ENCODE measurements at places on chromosomes 7 and 10.
A peak's percentile ranks its signal among the peaks of the same experiment; 100 is the strongest.

DNA sequence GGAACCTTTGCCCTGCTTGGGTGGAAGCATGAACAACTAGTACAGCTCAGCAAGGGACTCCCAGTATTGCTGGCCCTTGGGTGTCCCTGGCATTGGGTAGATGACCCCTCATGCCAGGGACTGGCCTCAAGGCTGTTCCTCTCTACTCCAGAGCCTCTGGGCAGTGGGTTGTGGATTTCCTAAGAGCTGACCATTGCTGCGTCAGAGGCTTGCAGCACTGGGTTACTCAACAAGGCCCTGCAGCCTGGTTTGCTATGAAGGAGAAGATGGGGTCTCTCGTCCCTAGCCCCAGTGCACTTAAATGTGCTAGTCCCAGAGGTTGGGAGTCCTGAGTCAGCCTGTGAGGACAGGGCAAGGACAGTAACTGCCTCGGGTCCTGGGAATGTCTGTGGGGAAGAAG lies 2.5 kb downstream of the VSIR start:
- DNase-seq, result no peak

GRCh38 chr10:106793617-106794016 lies 370.9 kb downstream of the SORCS1 start:
- no peak for DNase-seq

- DNase-seq, result peak; percentile 46
Measured at GRCh38 chr10:96188421-96188820, 58.3 kb downstream of the ZNF518A start.

DNA sequence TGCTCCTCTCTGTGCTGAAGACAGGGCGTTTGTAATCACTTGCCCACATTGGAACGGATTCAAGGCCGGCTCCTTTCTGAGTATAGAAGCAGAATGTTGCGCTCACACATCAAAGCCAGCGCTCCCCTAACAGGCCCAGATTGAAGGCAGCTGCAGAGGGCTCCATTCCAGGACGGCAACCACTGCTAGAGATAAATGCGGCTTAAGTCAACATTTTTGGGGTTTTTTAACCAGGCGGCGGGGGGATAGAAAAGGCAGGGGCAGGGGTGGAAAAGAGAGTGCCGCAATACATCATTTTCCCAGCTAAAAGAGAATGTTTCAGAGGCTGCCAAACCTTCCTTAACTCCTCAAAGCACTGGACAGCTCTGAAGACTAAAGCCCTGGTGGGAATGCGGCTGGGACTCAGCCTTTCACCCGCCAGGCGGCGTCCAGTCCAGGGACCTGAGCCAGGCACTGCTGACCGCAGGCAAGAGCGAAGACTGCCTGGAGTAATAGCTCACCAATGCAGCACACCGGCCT lies 189.6 kb downstream of the TNS3 start:
- peak; percentile 70 for DNase-seq

GRCh38 chr10:112758961-112759360 lies 191.1 kb upstream of the TCF7L2 start:
- DNase-seq, result no peak

DNA sequence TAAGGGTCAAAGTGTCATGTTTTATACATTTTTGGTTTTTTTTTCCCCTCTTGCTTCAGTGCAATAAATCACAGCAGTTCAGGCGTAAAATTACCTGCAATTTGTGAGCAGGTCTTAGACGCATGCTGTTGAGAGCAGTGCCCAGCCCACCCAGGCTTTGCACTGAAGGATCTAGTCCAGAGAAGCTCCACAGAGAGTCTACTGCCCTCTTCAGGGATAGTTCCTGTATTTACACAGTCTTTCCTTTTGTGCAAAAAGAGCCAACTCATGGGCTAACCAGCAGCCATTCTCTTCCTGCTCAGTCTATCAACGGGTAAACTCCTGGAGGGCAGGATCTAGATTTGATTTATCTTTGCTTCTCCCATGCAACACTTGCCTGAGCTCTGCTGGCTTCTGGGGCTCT lies 82.2 kb upstream of the NAMPT start:
- no peak for DNase-seq

DNA sequence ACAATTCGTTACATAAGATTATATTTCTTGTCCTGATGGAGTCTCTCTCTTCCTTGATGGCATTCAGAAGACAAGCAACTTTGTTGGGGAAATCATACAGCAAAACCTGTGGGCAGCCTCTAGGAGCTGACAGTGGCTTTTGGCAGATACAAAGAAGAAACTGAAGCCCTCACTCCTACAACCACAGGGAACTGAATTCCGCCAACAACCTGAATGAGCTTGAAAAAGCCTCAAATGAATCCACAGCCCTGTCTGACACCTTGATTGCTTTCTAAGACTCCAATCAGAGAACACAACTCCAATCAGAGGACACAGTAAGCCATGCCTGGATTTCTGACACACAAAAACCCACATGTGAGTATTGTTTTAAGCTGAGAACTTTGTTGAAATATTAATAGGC lies 576.8 kb upstream of the LRRTM3 start:
- no peak for DNase-seq

DNA sequence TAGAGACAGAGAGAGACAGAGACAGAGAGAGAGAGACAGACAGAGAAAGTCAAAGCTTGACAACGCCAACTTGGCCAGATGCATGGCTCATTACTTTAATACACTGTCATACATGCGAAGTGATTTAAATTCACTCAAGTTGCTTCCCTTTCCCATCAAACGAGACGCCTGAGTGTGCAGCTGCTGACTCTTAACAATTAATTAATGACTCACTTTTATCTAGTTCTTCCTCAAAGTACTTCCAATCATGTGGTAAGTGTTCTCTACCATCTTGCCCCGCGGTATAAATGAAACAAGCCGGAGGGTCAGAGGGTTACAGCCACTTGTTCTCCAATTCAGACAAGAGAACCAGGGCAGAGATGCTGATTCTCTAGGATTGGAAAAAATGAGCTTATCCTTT lies 90.8 kb downstream of the SFMBT2 start:
- no peak for DNase-seq

DNA sequence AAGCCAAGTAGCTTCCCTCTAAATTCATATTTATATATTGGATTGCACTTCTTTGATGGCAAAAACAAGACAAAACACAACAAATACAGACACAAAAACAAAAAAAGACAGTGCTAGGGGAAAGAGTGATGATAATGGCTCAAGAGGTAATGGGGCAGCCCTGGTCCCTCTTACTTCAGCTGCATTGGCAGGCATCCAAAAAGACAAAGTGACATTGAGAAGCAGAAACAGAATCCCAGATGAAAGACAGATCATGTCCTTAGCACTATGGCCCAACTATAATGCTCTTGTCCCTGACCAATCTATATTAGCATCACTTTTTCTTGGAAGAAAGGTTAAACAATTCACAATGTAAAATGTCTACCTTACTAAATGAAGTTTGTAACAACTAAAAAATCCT lies 76.2 kb downstream of the GPR85 start:
- no peak for DNase-seq
